ENCODE measurements at places on chromosomes 5 and 9.

GRCh38 chr5:45179686-45180085 is 370.9 kb downstream of the MRPS30 start:
- DNase-seq: no peak

- DNase-seq: no peak
These were observed 33.2 kb upstream of the CYFIP2 start for GRCh38 chr5:157232706-157233105.

- DNase-seq: no peak
These were observed 6.1 kb downstream of the CA9 start for GRCh38 chr9:35679766-35680330.

GRCh38 chr9:69131682-69132081 is 42.4 kb upstream of the TJP2 start:
- no peak for DNase-seq

DNA sequence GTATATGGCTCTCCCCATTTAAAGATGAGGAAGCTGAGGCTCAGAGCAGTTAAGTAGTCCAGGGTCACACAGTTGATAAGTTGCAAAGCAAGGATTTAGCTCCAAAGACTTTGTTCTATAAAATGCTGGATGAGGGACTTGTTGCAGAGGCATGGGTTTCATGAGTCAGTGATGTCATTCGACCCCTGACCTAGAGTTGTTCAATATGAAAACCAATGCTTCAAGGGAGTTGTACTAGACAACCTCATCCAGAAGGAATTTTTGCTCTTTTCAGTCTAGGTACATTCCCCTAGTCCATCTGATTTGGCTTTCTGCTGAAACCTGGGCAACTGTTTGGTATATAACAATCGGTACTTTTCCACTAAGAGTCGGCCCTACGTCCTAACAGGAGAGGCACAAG is 550.4 kb downstream of the EBF1 start:
- no peak for DNase-seq

DNA sequence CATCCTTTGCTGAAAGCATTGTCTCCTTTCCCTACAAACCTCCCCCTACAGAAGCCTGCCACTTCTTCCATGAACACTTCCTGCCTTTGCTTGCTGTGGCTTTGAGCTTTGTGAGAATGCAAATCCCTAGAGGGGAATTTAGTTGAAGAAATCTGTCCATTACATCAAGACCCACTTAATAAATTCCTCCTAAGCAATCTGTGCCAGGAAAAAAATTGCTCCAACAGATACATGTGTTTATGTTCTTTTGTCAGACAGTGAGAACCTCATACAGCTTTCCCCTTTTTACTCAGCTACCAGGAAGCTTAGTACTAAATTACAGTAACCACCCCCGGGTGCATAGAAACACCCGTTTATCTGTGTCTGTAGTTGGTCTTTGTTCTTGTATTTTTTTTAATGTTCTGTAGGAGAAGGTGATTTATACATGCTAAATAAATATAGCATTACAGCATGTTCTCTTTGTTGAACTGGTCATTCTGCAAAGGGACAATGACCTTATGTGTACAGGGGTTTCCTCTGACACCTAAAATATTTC is 43.9 kb downstream of the SH3TC2 start:
- DNase-seq: no peak

DNA sequence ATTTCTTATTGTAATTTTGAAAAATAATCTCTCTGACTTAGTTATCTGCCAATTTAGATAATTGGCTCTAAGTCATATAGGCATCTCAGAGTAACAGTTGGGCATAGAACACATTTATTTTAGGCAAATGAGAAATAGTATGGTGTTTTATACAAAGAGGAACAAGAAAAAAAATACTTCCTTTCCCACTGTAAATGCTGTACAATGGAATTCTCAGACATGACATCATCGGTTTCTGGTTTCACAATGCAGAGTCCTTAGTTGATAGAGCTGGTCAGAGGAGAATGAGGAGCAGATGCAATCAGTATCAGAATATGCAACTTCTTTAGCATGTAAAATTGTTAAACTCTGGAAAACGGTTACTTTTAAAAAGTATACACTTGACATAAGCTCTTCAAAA is 49.4 kb downstream of the PLK2 start:
- DNase-seq: no peak

GRCh38 chr5:121962347-121962670 is 534 bp downstream of the SRFBP1 start:
- DNase-seq: no peak

DNA sequence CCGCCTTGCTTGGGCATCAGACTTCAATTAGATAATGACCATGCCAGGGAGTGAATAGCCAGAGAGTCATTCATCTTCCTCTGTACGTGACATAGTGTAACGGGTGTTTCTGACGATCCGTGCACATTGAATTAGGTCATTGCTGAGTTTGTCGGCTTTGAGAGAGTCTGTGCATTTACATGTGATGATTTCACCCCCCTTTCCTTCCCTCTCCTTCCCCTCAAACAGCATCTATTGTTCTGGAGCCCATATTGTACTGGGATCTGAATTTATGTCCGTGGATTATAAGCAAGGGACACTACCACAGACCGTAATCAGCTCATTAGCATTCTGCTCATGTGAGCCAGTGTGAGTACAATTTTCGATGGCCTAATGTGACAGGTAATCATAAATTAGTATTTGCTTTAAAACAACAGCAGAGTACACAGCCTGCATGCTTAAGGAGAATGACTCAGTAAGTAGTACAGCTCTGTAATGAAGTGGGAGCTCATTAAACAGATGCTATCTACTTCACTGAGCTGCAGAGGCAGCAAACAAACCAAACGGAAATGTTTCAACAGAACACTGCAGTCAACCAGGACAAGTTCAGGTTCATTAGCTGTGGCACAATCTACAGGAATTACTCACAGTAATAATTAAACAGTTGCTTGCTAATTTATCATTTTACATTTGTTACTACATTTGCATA is 302.1 kb downstream of the CSNK1G3 start:
- DNase-seq: peak; percentile 62

GRCh38 chr5:40680741-40681362 is 1.1 kb downstream of the PTGER4 start:
- DNase-seq: no peak

- DNase-seq: no peak
These were observed 28.9 kb upstream of the OTULIN start for GRCh38 chr5:14635656-14636055.

DNA sequence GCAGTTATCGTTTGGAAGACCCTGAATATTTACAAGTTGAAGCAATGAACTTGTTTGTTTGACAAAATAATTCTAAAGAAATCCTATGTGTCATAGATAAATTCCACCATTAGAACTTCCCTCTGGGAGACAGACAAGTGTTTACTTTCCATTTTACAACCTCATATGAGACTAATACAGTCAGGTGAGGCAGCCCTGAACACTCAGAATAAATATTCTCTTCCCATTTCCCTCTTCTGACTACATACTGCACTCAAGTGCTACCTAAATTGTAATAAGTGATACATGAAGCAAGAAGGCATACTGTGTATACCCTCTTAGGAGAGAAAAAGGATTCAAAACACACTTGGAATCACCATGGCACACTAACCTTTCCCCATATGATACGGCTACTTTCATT is 6.8 kb downstream of the RASEF start:
- peak; percentile 89 for DNase-seq

DNA sequence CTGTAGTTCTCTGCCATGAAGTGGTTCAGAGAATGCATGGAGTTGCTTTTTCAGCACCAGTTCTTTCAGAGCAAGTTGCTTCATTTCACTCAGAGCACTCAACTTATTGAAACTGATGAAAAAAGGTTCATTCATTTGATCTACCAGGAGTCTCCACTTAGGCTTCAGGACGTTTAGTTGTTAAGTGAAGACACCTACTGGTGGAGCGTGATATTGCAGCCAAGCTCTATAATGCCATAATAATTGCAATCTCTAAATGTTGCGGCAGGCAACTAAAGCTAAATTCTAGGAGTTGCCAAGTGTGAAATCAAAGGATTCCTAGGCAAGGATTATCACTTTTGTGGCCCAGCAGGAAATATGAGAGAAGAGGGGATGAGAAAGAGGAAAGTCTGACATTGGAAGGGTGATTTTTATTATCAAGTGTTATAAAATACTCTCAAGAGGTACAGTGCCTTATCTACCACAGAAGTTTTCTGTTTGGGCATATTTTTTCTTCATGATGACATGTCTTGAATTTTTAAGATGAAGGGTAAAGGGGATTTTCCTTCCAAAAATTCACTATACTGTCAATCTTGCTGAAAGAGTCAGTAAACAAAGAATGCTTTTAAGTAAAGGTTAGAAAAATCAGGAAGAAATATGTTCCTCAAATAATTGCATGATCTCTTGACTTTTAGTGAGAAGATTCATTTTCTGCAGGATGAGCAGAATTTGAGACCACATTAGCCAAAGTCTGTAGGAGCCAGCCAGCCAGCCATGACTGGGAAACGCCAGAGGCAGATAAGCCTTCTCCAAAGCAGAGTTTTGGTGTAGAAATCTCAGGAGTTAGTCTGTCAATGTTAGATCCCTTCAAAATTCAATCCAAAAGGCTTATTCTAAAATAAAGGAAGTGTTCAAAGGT is 83.4 kb downstream of the SH3PXD2B start:
- no peak for DNase-seq

- DNase-seq: no peak
These were observed 7.5 kb downstream of the IRF1 start for GRCh38 chr5:132483101-132483500.
